ENCODE measurements at places on chromosomes 6 and 20.

GRCh38 chr6:134223796-134224420, 94.0 kb downstream of the SGK1 start:
- no peak for DNase-seq

- DNase-seq = no peak
Observed at GRCh38 chr6:132715204-132715603, 1.3 kb upstream of the VNN1 start.

- no peak for DNase-seq
Observed at GRCh38 chr6:100464903-100465700, at the start of gene SIM1. TSS of gene SIM1 (minus strand) at chr6:100464921. CDS start at chr6:100463468, 1,453 bp downstream.

GRCh38 chr20:327186-328026, 2.1 kb downstream of the SOX12 start:
- peak; percentile 92 for DNase-seq

DNA sequence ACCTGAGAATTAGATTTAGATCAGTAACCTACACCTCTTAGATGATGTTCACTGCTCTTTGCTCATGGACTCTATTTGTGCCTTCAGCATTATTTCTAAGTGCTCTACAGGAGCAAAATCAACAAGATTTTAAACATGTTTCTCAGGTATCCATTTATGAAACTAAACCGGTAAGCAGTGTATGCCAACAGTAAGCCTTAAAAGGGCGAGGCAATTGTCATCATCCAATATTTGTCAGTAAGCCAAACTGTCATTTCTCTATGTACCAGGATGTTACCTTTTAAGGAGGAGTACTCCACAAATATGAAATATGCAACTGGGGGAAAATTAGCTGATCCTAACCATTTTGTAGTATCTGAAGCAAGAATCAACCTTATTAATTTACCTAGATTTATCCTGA, 69.6 kb upstream of the ZNF184 start:
- no peak for DNase-seq

- DNase-seq = no peak
Observed at GRCh38 chr6:44001318-44002066, 125.8 kb downstream of the MRPL14 start.

GRCh38 chr6:138063726-138064125, 43.5 kb downstream of the PERP start:
- no peak for DNase-seq

GRCh38 chr6:79649016-79649415, 17.9 kb downstream of the SH3BGRL2 start:
- no peak for DNase-seq

GRCh38 chr6:105596284-105596755, 193.4 kb upstream of the PREP start:
- DNase-seq = no peak

GRCh38 chr20:50403565-50404418, 106.4 kb upstream of the PTPN1 start:
- no peak for DNase-seq

DNA sequence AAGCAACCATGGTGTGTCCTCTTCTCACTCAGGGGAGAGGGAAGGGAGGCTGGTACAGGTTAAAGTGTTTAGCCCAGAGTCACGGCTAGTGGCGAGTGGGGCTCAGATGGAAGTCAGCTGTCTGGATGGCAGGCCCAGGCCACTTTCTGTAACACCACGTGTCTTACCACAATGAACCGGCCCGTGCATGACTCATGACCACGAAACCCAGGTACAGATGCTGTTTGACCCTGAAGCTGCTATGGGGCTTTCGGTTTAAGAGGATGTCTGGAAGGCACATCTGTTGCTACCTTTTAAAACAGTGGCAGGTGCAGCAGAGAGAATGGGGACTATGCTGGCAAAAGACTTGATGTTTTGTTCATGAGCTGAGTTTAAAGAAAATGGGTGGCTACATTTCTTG, 36.5 kb upstream of the MPC1 start:
- no peak for DNase-seq

DNA sequence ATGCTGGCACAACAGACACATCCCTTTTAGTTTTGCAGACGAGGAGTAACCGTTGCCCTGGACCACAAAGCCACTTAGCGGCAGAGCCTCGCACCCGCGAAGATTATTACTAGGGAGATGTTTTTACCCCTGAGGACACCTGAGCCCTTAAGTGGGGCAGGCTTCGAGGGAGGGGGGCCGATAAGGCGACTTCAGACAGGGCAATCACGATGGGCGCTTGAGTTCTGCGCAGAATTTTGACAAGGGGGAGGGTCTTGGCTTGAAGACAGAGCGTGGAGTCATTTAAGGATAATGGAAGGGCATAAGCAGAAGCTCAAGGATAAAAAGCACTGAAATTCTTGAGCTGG, 650 bp upstream of the TTK start:
- no peak for DNase-seq

GRCh38 chr6:4668271-4669179, 107.7 kb upstream of the CDYL start:
- DNase-seq = peak; percentile 41
